KG1 (cell line): ENCODE measurements at places on chromosomes 3 and 15.

GRCh38 chr3:172303181-172303580 lies 145.1 kb downstream of the GHSR start:
- DNase-seq = no peak

DNA sequence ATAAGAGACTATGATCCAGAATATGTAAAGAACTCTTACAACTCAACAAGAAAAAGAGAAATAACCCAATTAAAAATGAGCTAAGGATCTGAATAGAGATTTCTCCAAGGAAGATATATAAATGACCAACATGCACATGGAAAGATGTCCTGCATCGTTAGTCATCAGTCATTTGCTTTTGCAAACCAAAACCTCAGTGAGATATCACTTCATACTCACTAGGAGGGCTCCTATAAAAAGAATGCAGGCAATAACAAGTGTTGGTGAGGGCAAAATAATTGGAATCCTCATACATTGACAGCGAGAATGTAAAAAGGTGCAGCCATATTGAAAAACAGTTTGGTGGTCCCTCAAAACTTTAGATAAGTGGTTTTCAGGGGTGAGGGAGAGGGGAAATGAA lies 56.9 kb downstream of the EXOG start:
- no peak for DNase-seq

- no peak for DNase-seq
These were observed 444.3 kb upstream of the ATP11B start for GRCh38 chr3:182349051-182349450.

GRCh38 chr3:50559702-50560101 lies 7.8 kb downstream of the C3orf18 start:
- no peak for DNase-seq

- no peak for DNase-seq
These were observed 312.0 kb downstream of the EPHB1 start for GRCh38 chr3:135107043-135107442.
